Articular chondrocyte of knee joint (primary cell): ENCODE measurements at places on chromosomes 16 and 17. TPM values are rescaled to one million over a fixed set of nuclear protein-coding genes. Genes with fewer than 3 reads are reported as not detected.

CCDC144A gene
- 9.9 and 11.9 TPM in 2 replicates for total RNA-seq

BLMH gene
- 30.2 and 38.8 TPM in 2 replicates for total RNA-seq

MT1M gene
- total RNA-seq: 3.1 and 6.3 TPM in 2 replicates

CRHR1 gene
- not detected in 2 replicates for total RNA-seq

NOG gene
- total RNA-seq: 0.22 TPM in 1 of 2 replicates, not detected in the other

DLX3 gene
- total RNA-seq: 6.5 and 8.6 TPM in 2 replicates

ACD gene
- 13.2 and 15.8 TPM in 2 replicates for total RNA-seq

MARCHF10 gene
- not detected in 2 replicates for total RNA-seq

JUP gene
- total RNA-seq: 5.1 and 9.0 TPM in 2 replicates

MYH2 gene
- total RNA-seq: not detected in 2 replicates

TM4SF5 gene
- total RNA-seq: not detected in 2 replicates

RUNDC3A gene
- total RNA-seq: 0.13 TPM in 1 of 2 replicates, not detected in the other
